ENCODE measurements at places on chromosomes 7 and 10.

DNA sequence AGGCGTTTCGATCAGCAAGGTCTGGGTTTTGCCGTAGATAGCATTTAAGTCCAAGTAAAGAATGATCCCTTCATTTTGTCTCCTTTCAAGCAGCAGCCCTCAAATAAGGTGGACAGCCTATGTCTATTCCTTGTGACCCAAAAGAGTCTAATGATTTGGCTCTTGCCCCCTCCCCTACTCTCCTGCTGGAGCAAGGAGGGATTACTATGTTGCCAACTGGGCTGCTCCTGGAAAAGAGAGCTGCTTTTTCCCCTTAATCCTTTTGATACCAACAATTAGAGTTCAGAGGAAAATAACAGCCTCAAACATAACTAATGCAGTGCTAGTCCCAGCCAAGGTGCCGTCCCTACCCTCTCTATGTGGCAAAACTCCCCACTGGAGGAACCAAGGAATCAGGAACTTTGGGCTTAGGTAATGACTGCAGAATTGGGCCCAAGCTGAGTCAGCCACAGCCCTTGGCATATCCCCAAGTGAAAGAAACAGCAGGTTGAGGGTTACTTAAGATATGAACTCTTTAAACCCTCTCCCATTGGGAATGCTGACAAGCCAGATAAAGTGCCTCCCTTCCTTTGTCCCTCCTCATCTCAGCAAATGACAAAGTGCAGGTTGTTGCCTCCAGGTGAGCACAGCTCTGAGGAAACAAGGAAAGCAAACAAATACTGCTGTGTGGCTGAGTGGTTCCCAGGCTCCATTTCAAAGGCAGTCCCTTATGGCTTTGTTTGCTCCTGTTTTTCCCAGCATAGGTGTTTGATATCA lies 643.7 kb downstream of the INHBA start:
- no peak for DNase-seq

DNA sequence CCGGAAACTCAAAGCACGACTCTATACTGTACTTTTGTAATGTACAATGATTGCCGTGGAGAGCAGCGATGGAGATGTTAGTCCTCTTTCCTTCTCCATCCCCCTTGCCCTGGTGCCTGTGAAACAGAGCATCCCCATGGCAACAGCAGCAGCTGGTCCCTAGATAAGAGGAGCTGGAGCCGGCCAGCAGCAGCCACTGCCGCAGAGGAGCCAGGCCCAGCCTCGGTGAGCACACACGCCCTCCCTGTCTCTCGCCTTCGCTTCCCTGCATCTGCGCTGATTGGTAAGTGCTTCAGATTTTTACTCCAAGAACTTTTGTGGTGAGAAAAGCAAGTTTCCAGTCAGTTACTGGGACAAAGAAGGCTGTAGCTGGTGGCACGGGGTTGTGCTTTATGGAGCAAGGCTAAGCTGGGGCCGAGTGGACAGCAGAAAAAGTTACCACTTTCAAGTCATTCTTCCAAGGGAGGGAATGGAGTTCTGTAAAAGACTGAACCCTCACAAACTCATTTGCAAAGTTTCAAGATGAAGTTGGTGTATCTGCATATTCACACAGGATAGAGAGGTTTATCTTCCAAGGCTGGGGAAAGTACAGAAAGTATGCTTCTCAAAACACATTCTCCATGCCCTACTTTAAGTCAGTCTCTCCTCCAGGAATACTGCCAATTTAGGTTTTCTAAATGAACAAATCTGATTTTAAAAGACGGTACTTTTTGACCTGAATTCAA lies at the start of gene PPP1R17:
PPP1R17 (plus strand) TSS at position 192 of the 725 bp plus-strand sequence. CDS start 5,227 bp downstream, outside the sequence.
- no peak for DNase-seq

DNA sequence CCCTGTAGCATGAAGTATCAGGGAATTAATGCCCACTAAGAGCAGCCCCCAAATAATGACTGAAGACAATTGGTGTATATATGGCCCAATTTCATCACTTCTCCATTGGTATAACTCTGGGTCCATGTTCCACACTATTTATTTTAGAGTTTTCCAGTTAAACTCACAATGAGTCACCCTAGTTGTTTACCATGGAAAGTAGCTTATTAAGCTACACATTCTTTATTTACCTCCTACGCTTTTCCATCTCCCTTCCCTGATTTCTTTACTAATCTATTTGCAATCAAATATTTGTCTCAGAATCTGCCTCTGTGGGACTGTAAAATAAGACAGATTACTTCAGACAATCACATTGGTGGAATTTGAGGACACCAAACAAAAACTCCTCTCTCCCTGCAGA lies 655.6 kb downstream of the SORCS1 start:
- no peak for DNase-seq

DNA sequence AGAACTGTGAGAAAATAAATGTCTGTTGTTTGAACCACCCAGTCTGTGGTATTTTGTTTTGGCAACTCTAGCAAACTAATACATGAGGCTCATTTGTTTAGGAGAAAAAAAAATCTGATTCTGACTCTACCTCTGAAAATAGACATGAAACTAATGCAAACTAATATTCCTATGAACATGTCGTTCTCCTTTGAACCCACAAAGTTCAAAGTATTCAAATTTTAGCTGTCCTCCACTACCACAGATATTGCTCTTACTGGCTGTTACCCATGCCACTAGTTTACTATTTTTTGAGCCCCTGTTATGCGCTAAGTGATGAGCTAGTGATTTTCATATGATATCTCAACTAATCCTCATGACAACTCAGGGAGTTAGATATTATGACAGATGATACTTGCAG lies 58.8 kb upstream of the ZNF804B start:
- DNase-seq: no peak

DNA sequence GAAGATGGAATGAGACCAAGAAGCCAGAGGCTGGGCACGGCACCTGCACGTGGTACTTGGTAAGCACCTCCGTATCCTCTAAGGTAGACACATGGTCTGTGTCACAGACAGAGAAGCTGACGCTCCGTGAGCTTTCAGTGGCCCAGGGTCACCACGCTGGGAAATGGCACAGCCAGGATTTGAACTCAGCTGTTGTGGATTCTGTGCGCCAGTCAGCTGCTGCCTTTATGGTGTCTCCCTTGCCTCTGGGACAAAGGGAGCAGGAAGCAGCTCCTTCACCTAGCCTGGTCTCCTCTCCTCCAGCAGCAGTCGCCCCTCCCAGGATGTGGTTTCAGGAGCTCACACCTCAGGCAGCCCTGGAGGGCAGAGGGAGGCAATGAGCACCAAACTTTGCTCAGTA lies 110.8 kb downstream of the ARHGAP22 start:
- DNase-seq: no peak

- DNase-seq: no peak
Measured at GRCh38 chr7:82633592-82633991, 190.0 kb upstream of the CACNA2D1 start.

- no peak for DNase-seq
Measured at GRCh38 chr10:114408968-114409444, 4.7 kb upstream of the AFAP1L2 start.

Data from stimulated activated effector memory CD8-positive, alpha-beta T cell treated with anti-CD3 and anti-CD28 coated beads, Interleukin-12 subunit alpha, Interleukin-12 subunit beta, amount 100 ng/mL, for 72 hours (primary cell).